ENCODE measurements at places on chromosomes 1 and 21. TPM values are rescaled to one million over a fixed set of nuclear protein-coding genes. Genes with fewer than 3 reads are reported as not detected.

KRTAP7-1 gene
- total RNA-seq: not detected

MIA3 gene
- total RNA-seq: 26.5 TPM

FOXD2 gene
- total RNA-seq: 0.66 TPM

CBS gene
- total RNA-seq: 11.2 TPM

FMOD gene
- total RNA-seq: not detected

ADGRL2 gene
- total RNA-seq: 11.0 TPM

TEX38 gene
- total RNA-seq: not detected

FAM151A gene
- total RNA-seq: 0.29 TPM

NBPF20 gene
- 3.0 TPM for total RNA-seq

CELF3 gene
- not detected for total RNA-seq

KIAA0040 gene
- total RNA-seq: 0.95 TPM

AGRN gene
- 110 TPM for total RNA-seq

CR1L gene
- total RNA-seq: not detected

TMEM200B gene
- total RNA-seq: 0.08 TPM

DYNLT4 gene
- total RNA-seq: 0.74 TPM

CITED4 gene
- total RNA-seq: 97.2 TPM

F3 gene
- 8.1 TPM for total RNA-seq

GJB5 gene
- 0.15 TPM for total RNA-seq

AIRE gene
- not detected for total RNA-seq

PDC gene
- not detected for total RNA-seq

HAO2 gene
- total RNA-seq: not detected

RIMS3 gene
- 1.0 TPM for total RNA-seq

ILDR2 gene
- not detected for total RNA-seq

TAF13 gene
- 42.4 TPM for total RNA-seq

CHIA gene
- not detected for total RNA-seq

F13B gene
- total RNA-seq: 0.08 TPM

KIRREL1 gene
- 21.2 TPM for total RNA-seq

ZNF648 gene
- total RNA-seq: not detected

SSR2 gene
- 258 TPM for total RNA-seq

SLC25A33 gene
- 3.4 TPM for total RNA-seq

KRTAP12-2 gene
- total RNA-seq: not detected
